ENCODE measurements at places on chromosomes 12 and 14. TPM values are rescaled to one million over a fixed set of nuclear protein-coding genes. Genes with fewer than 3 reads are reported as not detected.

Gene PSMA6
- 482 TPM for total RNA-seq

Gene SELPLG
- 0.19 TPM for total RNA-seq

Gene HVCN1
- total RNA-seq: 6.1 TPM

Gene ESR2
- 0.51 TPM for total RNA-seq

Gene TOMM20L
- total RNA-seq: not detected

Gene WSCD2
- not detected for total RNA-seq

Gene TNFRSF1A
- total RNA-seq: 103 TPM

Gene PRR4
- total RNA-seq: not detected

Gene KRT6C
- total RNA-seq: not detected

Gene DEGS2
- total RNA-seq: 0.66 TPM

Gene SYNDIG1L
- not detected for total RNA-seq

Gene GPRC5D
- not detected for total RNA-seq

Gene LRTM2
- not detected for total RNA-seq

Gene MGP
- 57.2 TPM for total RNA-seq

Gene KLHDC1
- 7.2 TPM for total RNA-seq

Gene FAM186B
- 0.59 TPM for total RNA-seq

Gene TPH2
- not detected for total RNA-seq

Gene IGF1
- 8.3 TPM for total RNA-seq

Gene KLRC2
- not detected for total RNA-seq

Gene CMKLR1
- 5.6 TPM for total RNA-seq

Gene NRL
- total RNA-seq: 2.6 TPM

Gene IQSEC3
- total RNA-seq: 0.04 TPM

Gene HCAR2
- total RNA-seq: not detected

Gene SALL2
- 1.0 TPM for total RNA-seq

Gene HHIPL1
- total RNA-seq: 0.15 TPM

Gene DDX11
- total RNA-seq: 29.8 TPM

Gene NEUROD4
- total RNA-seq: not detected

Gene ACSM4
- not detected for total RNA-seq

Gene KRT1
- total RNA-seq: not detected

Gene KRT71
- not detected for total RNA-seq

Gene AQP2
- not detected for total RNA-seq

Gene SCNN1A
- 2.0 TPM for total RNA-seq

Gene NUAK1
- 34.5 TPM for total RNA-seq

Gene MCRS1
- 28.7 TPM for total RNA-seq

Gene GLT8D2
- 0.41 TPM for total RNA-seq

Gene ADAMTS20
- total RNA-seq: not detected

Gene KITLG
- 3.9 TPM for total RNA-seq

Gene ALDH1L2
- 1.9 TPM for total RNA-seq

Gene TMEM132C
- total RNA-seq: 0.82 TPM

Gene IFNG
- not detected for total RNA-seq

Gene MRPS35
- total RNA-seq: 97.8 TPM

Gene PIANP
- total RNA-seq: not detected
